ENCODE measurements at places on chromosomes 1 and 21. TPM values are rescaled to one million over a fixed set of nuclear protein-coding genes. Genes with fewer than 3 reads are reported as not detected.

- DNase-seq: no peak
Observed at GRCh38 chr1:218255090-218255489, 30.0 kb upstream of the RRP15 start.

HSD11B1 gene
- polyA plus RNA-seq: 4.7 TPM

HES2 gene
- 18.4 TPM for polyA plus RNA-seq

- no peak for DNase-seq
Observed at GRCh38 chr1:6425658-6426057, 1.1 kb downstream of the ESPN start.

DNA sequence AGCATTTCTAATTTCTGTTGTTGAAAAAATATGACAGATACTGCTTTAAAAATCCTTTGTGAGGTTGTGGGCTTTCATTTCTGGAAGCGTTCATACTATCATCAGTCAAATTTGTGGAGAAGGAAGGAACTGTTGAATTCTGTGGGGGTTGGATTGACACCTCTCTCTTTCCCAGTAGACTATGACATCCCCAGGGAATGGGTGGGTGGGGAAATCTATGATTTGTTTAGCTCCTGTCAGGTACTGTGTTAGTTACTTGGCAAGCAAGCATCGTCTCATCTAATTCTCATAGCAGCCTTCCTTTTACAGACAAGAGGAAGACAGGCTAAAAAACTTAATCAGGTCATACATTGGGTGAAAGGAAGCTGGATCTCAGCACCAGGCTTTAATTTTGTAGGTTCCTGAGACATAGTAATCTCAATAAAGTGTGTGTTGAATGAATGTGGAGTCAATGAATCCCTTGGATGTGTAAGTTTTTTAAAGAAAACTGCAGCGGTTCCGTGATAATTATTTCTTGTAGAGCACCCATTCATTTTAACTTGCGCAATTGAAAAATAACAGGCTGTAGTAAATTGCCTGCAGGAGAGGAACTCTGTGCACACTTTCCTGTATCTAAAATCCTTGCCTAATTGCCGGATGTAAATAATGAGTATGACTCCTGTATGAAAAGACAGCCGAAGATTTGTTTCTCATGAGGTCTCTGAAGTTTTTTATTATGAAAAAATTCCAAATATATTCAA, 60.6 kb downstream of the MYOM3 start:
- DNase-seq: no peak

APOBEC4 gene
- not detected for polyA plus RNA-seq

S100A9 gene
- polyA plus RNA-seq: 9,878 TPM

Data from stomach (tissue), 19 donors.